Activated T-cell treated with anti-CD3 and anti-CD28 coated beads, Interleukin-2, amount 50 U/mL, for 72 hours (primary cell): ENCODE measurements at places on chromosomes 13 and 19. TPM values are rescaled to one million over a fixed set of nuclear protein-coding genes. Genes with fewer than 3 reads are reported as not detected.

- H3K4me1 ChIP-seq = no peaks in the 10 kb centered on the region
- DNase-seq = no peak
- H3K36me3 ChIP-seq = no peaks in the 10 kb centered on the region
Observed at GRCh38 chr13:62387647-62388046, 972.0 kb upstream of the PCDH20 start.

GRCh38 chr19:7953060-7953459, 9.6 kb upstream of the TIMM44 start:
- H3K27ac ChIP-seq = no peak overlapping the region
- DNase-seq = no peak
- peaks cover 4% of the 10 kb centered on the region for H3K4me1 ChIP-seq
- no peak overlapping the region for H3K4me3 ChIP-seq
- no peaks in the 10 kb centered on the region for H3K27me3 ChIP-seq

DNA sequence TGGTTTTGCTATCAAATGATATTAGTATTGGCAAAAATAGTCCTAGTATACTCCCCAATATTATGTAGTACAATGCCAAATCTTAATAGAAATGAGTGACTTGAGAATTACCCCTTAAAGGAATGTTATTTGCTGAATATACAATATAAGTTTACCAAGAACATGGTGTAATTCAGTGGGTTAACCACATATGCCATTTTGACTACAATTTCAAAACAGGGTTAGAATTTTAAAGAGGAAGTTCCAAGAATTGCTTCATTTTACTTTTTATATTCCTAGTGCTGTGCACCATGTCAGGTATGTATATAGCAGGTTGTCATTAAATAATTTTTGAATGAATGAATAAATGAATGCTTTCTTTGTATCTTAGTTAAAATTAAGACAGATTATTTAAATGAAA, 66.3 kb downstream of the LMO7 start:
- no peak for DNase-seq
- H3K4me3 ChIP-seq = no peak overlapping the region
- H3K4me1 ChIP-seq = peaks cover 14% of the 10 kb centered on the region
- peaks cover 2% of the 10 kb centered on the region for H3K36me3 ChIP-seq
- H3K27ac ChIP-seq = no peak overlapping the region

GRCh38 chr13:106087201-106087600, 448.3 kb downstream of the EFNB2 start:
- no peak overlapping the region for H3K27ac ChIP-seq
- H3K4me1 ChIP-seq = no peaks in the 10 kb centered on the region
- no peaks in the 10 kb centered on the region for H3K27me3 ChIP-seq
- no peaks in the 10 kb centered on the region for H3K36me3 ChIP-seq

GRCh38 chr19:45103508-45104319, 10.7 kb downstream of the PPP1R37 start:
- H3K27ac ChIP-seq = no peak overlapping the region
- no peaks in the 10 kb centered on the region for H3K27me3 ChIP-seq
- H3K36me3 ChIP-seq = no peaks in the 10 kb centered on the region
- H3K4me1 ChIP-seq = peaks cover 43% of the 10 kb centered on the region
- peak overlapping the region; percentile 56 for H3K4me3 ChIP-seq

The ZIC5 gene
- total RNA-seq = not detected

GRCh38 chr19:32930567-32930966, 41.2 kb downstream of the CEP89 start:
- no peak for DNase-seq
- no peaks in the 10 kb centered on the region for H3K27me3 ChIP-seq
- peaks cover 25% of the 10 kb centered on the region for H3K36me3 ChIP-seq
- no peaks in the 10 kb centered on the region for H3K4me1 ChIP-seq
- H3K4me3 ChIP-seq = no peak overlapping the region

DNA sequence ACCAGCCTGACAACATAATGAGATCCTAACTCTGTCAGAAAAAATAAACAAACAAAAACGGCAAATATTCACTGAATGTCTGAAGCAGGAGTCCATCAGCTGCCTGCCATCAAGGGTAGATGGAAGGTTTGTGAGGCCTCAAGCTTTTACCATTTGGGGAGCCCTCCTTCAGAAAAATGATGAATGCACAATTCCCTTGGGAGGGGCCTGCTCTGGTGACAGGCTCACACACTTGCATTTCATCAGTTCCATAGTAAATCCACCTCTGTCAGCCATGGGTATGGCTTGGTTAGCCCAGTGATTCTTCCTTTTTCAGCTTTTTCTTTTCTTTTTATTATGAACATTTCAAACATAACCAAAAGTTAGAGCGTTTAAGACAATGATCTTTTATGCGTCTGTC, 26.3 kb upstream of the KATNAL1 start:
- no peak overlapping the region for H3K27ac ChIP-seq
- no peak overlapping the region for H3K4me3 ChIP-seq
- no peaks in the 10 kb centered on the region for H3K27me3 ChIP-seq
- no peak for DNase-seq
- H3K4me1 ChIP-seq = peaks cover 30% of the 10 kb centered on the region
- H3K36me3 ChIP-seq = no peaks in the 10 kb centered on the region
